ENCODE measurements at places on chromosomes 7 and 10.

- DNase-seq, result no peak
These were observed 69.7 kb upstream of the EGR2 start for GRCh38 chr10:62885684-62886461.

- no peak for DNase-seq
These were observed 351.3 kb downstream of the CRPPA start for GRCh38 chr7:16069998-16070397.

GRCh38 chr7:92749832-92750446 lies 86.4 kb downstream of the CDK6 start:
- no peak for DNase-seq

- DNase-seq, result peak; percentile 62
These were observed 4.5 kb downstream of the KAZALD1 start for GRCh38 chr10:101066146-101066895.

DNA sequence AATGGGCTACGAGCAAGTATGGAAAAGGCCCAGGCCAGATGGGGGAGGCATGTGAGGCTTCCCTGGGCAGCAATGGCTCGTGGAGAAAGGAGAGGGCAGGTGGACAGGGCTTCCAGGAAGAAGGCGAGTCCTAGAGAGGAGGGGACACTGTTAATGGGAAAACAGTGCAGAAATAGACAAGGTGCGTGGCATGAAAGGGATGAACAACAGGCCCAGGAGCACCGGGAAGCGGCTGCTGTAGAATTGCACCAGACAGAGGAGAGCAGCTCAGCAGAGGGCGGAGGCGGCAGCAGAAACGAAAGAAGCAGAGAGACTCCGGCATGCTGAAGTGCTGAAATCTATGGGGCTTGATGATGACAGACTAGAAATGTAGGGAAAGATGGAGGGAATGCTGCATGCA lies 102.1 kb downstream of the PIP4K2A start:
- no peak for DNase-seq

GRCh38 chr10:104067525-104067924 lies 18.2 kb downstream of the COL17A1 start:
- DNase-seq, result no peak

DNA sequence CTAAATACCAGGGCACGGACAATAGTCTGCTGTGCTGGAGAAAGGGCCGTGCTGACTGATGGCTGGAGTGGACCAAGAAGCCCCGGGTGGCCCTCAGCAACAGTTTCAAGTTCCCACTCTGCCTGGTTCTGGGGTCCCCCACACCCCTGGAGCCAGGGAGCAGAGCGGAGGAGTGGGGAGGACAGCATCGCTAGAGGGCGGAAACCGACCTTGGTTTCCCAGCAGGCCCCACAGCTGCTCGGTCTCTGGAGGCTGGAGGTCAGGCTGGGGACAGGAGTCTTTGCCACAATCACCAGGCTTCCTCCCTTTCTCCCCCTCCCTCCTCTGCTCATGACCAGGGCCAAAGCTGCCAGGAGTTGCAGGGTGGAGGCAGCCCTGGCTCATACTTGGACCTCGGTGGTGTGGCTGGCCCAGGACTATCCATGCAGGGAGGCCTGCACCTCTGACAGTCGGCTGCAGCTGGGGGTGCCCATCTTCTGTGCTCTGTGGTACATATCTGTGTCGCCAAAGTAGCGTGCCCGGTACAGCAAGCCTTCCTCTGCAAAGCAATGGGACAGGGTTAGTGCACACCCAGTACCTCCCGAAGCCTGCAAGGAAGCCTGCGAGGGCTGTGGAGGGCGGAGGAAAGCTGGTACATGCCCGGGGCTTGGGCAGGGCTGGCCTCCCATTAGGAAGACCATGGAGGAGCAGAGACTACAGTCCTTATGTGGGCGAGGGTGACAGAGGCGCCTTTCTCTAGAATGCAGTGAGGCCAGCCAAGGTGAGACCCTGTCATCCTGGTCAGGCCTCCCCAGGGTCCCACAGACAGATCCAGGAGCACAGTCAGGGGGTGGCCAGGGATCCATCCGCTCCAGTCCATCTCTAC lies 19.1 kb downstream of the DNAJB12 start:
- peak; percentile 79 for DNase-seq

- no peak for DNase-seq
These were observed 70.0 kb downstream of the SEMA3C start for GRCh38 chr7:80848841-80849240.

DNA sequence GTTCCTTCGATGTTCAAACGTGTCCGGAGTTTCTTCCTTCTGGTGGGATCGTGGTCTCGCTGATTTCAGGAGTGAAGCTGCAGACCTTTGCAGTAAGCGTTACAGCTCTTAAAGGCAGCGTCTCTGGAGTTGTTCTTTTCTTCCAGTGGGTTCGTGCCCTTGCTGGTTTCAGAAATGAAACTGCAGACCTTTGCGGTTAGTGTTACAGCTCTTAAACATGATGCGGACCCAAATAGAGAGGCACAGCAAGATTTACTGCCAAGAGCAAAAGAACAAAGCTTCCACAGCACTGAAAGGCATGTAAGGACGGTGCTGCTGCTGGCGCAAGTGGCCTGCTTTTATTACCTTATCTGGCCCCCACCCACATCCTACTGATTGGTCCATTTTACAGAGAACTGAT lies 931.4 kb downstream of the IPMK start:
- no peak for DNase-seq

DNA sequence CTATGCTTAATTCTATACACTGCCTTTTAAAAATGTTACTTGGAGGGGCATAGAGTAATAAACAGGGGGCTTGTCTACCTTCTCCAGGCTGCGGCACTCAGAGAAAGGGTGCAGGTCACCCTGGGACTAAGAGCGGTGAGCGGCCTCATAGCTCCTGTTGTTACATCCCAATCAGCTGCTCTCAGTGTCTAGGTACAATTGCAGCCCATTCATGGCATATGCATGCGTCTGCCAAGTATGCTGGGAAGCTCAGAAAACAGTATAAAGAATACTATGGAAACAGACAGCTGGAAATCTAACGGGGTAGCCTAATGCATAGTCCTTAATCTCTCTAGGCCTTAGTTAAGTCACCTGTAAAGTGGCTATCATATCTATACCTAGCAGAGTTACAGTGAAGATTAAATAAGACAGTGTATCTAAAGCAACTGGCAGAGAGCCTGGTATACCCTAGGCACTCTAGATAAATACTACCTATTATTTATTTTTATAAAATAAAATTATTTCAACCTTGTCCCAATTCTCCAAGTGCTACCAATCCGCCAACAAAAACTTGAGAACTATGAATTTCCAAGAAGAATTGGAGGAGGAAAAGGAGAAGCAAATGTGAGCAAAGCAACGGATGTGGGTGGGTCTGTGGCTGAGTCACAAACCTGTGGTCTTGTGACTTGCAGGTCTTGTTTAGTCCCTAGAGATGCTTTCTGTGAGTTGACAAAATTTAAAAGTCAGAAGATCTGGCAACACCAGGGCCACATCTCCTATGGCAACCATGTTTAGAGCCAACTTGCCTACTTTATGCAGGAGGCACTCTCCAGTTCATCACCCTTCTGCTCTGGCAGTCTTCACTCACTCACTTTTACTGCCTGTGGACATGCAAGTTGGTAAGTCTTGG lies 183.0 kb downstream of the RAPGEF5 start:
- DNase-seq, result peak; percentile 98

GRCh38 chr7:38179776-38180226 lies 1.8 kb downstream of the STARD3NL start:
- DNase-seq, result no peak

DNA sequence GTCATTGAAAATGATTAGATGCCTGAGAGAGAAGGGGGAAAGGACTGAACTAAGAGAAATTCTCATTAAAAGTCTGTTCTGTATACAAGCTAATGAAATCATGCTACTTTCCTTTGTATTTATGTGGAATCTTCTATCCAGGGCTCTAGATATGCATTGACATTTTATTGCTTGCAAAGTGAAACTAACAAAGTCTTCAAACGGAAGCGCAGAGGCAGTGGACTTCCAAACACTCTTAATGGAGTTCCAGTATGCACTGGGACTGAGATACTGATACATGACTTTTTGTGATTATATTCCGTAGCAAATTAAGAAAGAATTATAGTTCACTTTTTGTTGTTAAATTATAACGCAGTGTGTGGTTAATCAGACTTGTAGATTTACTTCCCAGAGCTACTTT lies 166.8 kb upstream of the TBX20 start:
- DNase-seq, result no peak

DNA sequence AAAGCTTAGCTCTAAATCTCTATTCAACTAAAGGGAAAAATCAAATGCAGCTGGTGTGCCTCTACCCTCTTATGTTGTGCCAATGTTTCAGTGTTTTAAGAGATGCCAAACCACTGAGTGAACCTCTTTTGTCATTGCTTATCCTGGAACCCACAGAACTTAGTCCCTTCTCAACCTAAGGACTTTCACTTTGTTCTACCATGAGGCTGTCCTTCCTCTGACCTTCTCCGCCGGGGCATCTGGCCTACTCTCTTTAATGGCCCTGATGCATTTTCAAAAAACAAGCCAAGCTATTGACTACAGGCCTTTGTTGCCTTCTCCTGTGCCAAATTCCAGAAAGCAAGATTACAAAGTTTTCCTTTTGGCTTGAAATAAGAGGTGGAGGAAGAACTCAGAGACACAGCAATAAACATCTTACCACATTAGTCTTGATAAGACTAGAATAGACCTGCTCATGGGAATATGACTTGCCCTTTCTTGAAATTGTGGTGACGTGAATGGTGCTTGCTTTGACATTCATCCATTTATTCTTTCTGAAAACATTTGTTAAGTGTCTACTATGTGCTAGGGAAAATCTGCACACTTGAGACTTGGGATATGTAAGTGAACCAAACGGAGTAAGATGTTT lies 253.2 kb upstream of the SMIM30 start:
- DNase-seq, result no peak

DNA sequence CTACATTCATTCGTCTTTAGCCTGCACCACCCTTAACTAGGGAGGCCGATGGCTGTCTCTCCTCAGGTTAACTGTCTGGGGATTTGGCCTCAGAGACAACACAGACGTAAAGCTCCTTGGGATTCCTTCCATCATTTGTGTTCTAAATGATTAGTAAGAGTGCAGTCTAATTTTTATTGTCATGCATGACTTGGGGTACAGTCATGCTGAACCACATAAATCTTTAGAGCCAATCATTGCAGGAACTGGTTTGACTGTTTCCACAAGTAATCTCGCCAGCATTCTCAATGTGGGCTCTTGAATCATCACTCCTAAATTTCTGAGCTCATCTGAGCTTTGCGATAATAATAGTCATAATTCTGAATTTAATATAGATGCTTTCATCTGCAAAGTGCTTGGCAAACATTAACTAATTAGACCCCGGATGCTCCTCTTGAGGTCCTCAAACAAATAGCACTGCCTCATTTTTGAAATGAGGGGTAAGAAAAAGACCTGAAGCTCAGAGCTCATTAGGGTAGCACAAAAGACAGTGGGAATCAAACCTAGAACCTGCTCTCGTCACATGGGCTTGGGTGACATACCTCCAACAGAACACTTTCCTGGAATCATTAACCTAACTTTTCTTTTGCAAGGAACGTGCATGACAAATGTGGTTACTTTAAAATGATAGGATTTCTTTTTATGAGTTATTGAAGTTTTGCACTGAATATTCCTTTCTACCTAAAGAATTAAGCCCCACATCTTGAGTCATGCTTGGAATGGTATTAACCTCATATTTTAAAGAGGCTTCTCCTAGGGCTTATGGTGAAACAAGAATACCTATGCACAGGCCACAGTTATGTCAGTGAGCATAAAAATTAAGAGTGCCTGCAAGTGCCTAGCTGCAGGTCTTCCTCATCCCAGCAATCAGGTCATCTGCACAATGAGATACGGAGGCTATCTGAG lies 118.9 kb upstream of the NRP1 start:
- DNase-seq, result no peak

GRCh38 chr10:132291826-132292225 lies 15.9 kb downstream of the STK32C start:
- no peak for DNase-seq

Data from common myeloid progenitor, CD34-positive (primary cell).